ENCODE measurements at places on chromosomes 7 and 10.

DNA sequence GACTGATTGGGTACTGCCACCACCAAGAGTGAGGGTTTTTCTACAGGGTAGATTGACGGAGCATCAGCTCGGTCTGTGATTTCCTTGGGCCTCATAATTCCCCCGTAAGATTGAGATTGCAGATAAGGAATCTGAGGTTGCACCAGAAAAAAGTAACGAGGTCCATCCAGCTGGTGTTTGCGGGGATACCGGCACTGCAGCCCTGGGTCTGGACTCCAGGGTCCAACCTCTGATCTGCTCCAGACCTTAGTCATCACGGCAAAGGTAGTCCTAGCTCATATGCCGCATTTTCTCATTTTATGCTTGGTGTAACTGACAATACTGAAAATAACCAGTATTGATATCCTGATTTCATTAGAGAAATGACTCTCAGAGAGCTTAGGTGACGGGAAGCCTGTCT, 3.9 kb downstream of the CARD11 start:
- DNase-seq: no peak

GRCh38 chr7:74021546-74022320, 6.2 kb upstream of the ELN start:
- no peak for DNase-seq

- DNase-seq: no peak
Measured at GRCh38 chr7:76193466-76193865, 8.2 kb upstream of the SRRM3 start.

DNA sequence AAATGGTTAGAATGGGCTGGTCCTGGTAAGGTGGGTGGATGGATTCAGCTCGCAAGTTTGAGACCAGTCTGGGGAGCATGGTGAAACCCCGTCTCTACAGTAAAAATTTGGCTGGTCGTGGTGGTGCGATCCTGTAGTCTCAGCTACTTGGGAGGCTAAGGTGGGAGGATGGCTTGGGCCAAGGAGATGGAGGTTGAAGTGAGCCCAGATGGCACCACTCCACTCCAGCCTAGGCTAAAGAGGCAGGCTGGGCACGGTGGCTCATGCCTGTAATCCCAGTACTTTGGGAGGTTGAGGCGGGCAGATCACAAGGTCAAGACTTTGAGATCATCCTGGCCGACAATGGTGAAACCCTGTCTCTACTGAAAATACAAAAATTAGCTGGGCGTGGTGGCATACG, 15.3 kb downstream of the IFT22 start:
- no peak for DNase-seq

- DNase-seq: no peak
Measured at GRCh38 chr7:33190688-33191304, 61.4 kb downstream of the BBS9 start.

DNA sequence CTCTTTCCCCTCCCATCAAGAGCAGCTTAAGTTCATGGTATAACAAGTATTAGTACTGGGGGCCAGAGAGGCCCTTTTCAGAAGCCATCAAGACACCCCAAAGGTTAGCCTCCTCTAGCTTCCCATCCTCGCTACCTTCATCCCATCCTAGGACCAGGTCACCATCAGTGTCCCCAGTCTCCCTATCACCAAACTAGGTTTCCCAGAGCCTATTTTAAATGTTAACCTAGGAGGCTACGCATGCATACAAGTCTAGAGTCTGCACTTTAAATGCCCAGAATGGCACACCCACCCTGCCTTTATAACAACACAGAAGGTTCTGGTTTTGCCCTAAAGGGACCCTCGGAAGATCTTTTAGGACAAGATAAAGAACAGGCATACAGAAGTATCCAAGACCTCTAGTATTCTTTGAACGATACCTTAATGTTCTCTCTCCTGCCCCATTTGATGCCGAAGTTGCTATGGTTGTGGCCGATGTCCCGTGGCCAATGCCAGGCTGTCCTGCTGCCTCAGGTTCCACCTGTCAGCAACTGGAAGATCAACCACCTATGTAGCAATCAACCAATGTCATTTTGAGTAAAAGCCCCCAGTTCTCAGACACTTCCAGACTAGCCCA, 2.2 kb downstream of the GPRIN2 start:
- DNase-seq: no peak
